ENCODE measurements at places on chromosomes 11 and 22.

GRCh38 chr22:29306835-29307595, 565 bp downstream of the GAS2L1 start:
- DNase-seq: no peak

DNA sequence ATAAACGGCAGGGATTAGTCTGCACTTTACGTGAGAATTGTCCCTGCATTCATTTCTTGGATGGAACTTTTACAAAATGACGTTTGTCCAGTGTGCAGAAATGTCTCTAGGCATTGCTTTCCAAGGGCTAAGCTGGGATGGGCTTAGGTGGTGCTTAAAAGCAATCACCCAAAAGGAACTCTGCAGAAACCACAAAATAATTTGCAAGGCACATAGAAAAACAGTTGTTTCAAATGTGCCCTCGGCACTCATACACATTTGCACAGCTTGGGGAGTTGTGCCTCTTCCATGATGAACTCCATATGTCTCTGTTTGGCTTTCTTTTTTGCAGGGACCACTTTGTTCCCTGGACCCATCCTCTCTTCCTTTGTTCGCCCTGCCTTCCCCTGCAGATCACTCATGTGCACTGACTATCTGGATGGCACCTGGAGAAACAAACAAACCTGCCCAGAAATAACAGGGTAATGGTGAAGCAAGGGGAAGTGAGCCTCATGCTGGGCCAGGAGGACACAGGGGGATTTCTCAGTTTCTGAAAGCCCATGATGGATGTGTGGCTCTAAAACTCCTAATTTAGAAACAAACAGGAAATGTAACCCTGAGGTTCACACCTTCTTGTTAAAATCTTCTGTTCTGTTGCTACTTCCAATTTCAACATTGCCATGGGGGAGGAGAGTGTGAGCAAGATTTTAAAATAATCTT, 150.2 kb downstream of the SNX19 start:
- DNase-seq: no peak

DNA sequence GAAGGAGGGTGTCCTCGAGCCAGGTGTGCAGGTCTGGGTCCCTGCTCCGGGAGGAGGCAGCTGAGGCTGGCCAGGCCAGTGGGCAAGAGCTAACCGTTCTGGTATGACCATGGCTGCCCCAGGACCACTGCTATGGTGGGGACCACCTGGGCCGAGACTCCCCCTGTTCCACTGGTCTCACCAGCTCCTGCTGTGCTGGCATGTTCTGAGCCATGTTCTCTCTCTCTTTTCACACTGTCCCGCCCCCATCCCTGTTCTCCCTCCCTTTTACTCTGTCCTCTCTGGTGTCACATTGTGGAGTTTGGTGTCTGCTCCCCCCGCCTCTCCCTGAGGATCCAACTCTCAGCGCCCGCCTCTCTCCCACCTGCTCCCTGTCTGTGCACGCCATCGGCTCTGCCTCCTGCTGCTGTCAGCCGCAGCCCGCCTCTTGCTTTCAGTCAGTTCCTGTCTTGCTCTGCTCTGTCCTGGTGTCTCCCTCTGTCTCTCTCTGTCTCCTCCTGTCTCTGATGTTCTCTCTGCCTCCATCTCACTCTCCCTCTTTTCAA, 66.4 kb downstream of the LRRC32 start:
- DNase-seq: no peak

DNA sequence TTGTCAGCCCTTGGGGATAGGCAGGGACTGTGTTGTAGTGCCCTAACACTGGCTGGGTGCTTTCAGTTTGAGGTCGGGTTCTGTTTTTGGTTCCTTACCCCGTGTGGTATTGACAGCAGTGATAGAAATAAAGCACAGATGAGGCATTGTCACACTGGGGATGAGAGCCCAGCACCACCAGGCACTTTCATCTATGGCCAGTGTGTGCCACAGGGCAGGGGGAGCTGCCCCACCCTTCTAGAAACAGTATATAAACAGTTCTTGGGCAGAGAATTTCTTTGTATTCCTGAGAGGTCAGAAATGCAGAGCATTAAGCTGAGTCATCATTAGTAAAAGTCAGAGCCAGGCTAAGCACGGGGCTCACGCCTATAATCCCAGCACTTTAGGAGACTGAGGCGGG, 23.1 kb upstream of the CDC42EP2 start:
- no peak for DNase-seq

- DNase-seq: no peak
Observed at GRCh38 chr11:73317803-73318202, 9.7 kb downstream of the ARHGEF17 start.

GRCh38 chr11:62048100-62048499, 75.7 kb upstream of the INCENP start:
- DNase-seq: no peak

GRCh38 chr11:126919147-126919823, 81.3 kb downstream of the KIRREL3 start:
- DNase-seq: no peak

DNA sequence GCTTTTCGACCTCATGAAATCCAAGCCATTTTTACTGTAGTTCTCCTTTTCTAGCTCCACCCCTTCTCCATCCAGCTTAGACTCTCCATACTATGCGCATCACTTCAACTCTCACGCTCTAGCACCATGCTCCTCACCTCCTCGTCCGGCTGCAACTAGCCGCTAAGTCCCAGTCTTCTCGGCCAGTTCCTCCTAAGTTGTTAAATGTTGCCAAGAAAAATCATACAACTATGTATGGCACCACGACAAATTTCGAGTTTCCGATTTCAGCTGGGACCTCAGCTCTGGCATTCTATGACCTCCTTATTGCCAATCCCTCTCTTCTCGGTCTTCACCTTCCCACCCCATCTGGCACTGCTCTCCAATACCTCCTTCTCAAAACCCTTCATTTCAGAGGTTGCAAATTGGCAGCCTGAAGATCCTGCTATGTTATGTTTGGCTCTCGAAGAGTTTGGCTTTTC, 1.0 kb downstream of the ZNF70 start:
- DNase-seq: no peak

DNA sequence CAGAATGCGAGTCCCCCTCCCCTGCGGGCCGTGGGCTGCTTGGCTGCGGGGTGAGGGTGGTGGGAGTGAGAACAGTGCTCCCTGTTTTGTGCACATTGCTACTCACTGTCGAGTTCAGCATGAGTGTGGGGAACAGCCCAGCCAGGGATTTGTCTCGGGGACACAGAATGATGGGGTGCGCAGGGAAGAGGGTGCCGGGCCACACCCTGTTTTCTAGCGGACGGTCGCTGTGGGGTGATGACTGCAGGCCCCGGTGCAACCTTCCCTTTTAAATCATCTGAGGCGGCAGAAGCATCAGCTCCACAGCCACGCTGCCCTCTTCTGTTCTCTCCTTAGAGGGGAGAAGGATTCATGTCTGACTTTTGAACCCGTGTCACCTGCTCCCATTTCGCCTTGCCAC, 1051.2 kb downstream of the TBC1D22A start:
- no peak for DNase-seq

GRCh38 chr11:123580557-123581275, 73.7 kb downstream of the SCN3B start:
- peak; percentile 56 for DNase-seq

GRCh38 chr22:23256986-23257888, 76.9 kb downstream of the BCR start:
- no peak for DNase-seq

DNA sequence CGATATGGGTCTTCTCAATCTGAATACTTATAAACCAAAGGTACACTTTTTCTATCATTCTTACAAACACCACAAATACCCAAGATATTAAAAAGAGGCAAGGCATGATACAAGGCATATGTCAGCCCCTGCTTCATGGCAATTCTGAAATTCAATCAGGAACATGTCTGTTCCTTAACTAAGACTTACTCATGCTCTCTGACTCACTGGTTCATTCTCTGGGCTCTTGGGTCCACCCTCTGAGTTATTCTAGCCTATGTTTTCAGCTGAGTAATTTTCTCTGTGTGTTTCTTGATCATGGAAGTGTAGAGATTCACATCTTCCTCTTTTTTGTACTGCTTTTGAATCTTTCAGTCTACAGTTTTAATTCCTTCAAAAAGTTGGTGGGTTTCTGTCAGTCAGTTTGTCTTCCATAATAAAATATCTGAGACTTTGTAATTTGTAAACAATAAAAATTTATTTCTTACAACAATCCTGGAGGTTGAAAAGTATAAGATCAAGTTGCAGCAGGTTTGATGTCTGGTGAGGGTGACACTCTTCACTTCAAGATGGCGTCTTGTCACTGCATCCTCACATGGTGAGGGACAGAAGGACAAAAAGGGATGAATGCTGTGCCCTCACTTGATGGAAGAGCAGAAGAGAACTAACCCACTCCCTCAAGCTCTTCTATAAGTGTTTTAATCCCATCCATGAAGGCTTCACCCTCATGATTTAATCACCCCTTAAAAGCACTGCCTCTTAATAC, 211.7 kb downstream of the FAM76B start:
- DNase-seq: no peak

DNA sequence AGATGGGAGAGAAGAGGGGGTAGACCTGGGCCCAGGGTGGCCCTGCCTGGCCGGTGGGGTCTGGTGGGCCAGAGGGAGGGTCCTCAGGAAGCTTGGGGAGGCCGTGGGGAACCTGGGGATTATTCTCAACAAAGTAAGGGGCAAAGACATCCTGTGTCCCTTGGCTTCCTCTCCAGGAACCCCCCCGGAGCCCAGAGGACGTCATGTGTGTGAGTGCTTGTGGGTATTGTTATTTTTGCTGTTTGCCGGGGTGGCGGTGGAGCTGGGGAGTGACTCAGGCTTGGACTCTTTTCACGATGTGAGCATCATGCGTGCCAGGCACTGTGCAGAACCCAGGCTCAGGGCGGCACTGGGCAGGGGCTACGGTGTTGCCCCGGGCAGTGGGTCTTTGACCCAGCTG, 982 bp upstream of the SHANK3 start:
- DNase-seq: no peak

DNA sequence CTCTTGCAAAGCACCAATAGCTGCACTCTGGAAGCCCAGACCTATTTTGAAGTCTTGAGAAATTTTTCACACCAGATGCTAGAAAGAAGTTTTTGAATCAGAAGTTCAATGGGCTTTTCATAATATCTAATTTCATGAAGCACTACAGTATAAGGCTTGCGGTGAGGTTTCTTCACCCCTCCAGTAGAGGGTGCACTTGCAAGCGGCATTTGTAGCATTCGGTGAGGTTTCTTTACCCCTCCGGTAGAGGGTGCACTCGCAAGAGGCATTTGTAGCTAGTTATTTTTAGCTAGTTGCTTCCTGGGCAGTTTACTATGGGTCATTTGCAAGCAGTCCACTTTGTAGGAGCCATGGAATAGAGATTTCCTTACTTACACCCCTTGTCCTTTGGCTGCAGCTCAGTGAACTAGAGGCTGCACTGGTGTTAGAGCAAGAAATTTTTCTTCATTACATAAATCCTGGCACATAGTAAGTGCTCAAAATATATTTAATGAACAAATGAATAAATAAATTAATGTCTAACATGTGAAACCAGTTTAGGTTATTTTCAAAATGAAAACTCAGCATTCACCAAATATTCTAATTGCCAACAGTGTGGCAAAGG, 7.8 kb upstream of the NOX4 start:
- DNase-seq: no peak

- DNase-seq: no peak
Observed at GRCh38 chr11:126476266-126476924, 120.9 kb downstream of the ST3GAL4 start.

GRCh38 chr11:70834277-70834940, 418.0 kb downstream of the SHANK2 start:
- DNase-seq: no peak

DNA sequence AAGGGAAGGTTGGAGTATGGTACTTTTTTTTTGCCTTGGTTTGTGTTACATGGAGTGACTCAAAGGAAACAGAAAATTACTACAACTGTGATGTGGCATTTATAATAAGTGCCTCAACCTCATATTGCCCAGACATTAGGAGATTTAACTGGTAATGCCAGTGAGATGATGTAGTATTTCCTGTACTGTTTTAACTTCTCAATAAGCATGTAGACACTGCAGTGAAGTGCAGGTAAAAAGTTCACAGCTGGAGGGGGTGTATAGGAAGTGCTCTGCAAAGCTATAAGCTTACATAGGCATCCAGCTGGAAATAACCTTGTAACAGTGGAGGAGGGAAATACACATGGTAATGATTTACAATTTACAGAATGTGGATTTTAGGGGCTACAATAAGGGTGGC, 138.2 kb upstream of the MTMR2 start:
- no peak for DNase-seq

DNA sequence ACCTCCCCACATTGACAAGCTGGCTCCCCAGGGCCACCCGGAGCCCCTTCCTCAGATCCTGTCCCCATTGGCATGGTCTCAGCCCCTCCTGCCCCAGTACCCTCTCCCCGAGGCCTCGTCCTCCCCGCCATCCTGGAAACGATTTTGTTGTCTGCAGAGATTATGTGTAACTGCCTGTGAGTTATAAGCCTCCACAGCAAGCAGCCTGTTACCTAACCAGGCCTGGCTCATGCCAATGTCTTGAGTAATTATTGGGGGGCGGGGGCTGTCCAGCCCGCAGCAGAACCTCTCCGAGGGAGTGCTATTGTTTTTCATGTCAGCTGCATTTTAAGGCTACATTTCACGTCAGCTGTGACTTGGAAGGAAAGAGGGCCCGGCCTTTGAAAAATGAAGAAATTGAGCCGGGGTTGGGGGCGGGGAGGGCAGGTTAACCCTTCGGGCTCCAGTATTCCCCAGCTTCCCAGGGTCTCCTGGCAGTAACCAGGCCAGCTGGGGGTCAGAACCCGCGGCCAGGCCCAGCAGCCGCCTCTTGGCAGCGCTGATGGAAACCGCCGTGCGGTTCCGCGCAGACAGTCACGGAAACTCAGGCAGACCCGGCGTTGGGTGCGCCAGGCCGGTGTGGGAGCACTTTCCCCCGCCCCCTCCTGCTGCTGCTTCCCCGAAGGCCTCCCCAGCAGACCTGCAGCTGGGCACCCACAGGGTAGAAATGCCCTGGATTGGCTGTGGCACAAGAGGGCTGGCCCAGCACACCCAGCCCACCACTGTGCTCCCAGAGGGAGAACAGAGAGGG, 59.5 kb downstream of the CDKN1C start:
- DNase-seq: no peak

GRCh38 chr11:19811380-19811779, 98.7 kb downstream of the NAV2 start:
- peak; percentile 9 for DNase-seq

- DNase-seq: no peak
Observed at GRCh38 chr11:70071996-70072395, 6.1 kb upstream of the ANO1 start.

- DNase-seq: no peak
Observed at GRCh38 chr11:33402066-33402465, 144.9 kb downstream of the HIPK3 start.

GRCh38 chr11:83709434-83709833, 423.3 kb upstream of the CCDC90B start:
- no peak for DNase-seq

GRCh38 chr11:46326813-46327416, 20.3 kb upstream of the DGKZ start:
- no peak for DNase-seq

- DNase-seq: no peak
Observed at GRCh38 chr11:23311986-23312940, 452.0 kb upstream of the CCDC179 start.

DNA sequence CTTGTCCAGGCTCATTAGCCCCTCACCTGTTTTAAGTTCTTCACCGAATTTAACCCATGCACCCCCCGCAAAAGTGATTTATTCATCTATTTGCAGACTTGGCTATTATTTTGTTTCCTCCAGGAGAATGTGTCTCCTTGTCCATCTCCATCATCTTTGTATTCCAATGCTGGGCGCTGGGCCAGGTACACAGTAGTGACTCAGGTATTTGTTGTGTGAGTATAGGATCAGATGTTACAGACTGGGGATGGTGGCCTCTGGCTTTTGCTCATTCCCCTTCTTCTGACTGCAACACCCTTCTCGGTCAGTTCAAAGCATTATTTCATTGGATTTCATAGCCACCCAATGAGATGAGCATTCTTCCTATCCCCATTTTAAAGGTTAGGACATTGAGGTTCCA, 408.2 kb downstream of the MN1 start:
- DNase-seq: no peak
